Activated naive CD4-positive, alpha-beta T cell treated with Interleukin-2 at 50 U/mL for 16 hours (primary cell): ENCODE measurements at places on chromosomes 16 and 17.
A peak's percentile ranks its signal among the peaks of the same experiment; 100 is the strongest.

DNA sequence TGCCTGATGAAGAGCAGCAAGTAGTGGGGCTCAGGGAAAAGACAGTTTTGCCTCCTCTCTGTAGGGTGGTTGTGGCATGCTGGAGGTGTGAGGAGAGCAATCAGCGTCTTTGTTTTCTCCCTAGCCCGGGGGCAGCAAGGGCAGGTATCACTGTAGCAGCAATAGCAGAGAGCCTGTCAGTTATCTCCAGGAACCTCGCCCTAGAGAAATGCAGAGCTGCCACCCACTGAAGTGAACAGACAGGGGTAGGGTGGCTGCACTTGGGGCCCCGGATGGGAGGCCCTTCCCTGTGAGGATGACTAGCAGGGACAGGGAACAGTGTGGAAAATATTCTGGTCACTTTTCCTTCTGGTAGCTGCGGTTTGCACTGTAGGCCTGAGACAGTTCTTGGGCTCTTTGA lies 886.5 kb downstream of the CDH8 start:
- DNase-seq: no peak

- DNase-seq: no peak
Measured at GRCh38 chr17:35708951-35709350, 22.5 kb upstream of the RASL10B start.

DNA sequence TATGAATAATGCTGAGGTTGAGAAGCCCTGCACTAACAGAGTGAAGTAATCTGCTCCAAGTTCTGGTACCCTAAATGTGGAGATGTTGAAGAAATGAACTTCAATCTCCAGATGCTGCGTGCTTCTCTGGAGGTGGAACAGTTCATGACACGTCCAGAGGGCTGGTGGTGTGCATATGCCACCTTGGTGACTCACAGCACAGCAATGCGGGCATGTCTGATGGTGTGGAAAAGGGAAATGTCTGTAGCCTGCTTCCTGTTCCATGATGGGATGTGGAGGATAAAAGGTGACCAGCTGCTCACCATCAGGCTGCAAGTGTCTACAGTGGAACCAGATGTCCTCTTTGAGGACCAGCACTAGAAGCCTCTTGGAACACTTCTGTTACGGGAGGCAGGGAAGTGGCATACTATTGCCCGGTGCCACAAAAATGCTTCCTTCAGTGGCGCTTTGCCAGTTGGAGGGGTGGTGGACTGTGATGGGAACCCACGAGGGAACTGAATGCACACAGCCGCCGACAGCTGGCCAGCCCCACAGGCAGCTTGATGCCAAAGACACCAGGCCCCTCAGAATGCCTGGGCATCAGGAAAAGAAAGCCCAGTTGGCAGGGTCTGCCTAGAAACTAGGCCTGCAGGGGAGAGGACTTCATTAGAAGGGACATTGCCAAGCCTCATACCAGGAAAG lies 19.9 kb downstream of the SNX11 start:
- DNase-seq: no peak

DNA sequence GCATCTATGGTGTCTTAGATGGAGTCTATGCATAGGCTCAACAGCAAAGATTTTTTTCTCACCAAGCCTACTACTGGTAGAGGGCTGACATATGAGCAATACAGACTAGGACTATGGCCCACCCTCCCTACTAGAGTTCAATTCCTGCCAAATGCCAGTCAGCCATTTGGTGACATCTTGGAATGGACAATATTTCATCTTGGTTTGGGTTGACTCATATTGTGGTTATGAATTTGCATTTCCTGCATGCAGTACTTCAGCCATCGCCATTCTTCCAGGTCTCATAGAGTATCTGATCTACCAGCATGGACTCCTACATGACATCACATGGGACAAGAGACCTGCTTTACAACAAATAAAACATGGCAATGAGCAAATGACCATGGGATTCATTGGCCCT lies 778.1 kb upstream of the SOX9 start:
- DNase-seq: no peak

GRCh38 chr17:3980381-3981014 lies 16.3 kb upstream of the ATP2A3 start:
- no peak for DNase-seq

DNA sequence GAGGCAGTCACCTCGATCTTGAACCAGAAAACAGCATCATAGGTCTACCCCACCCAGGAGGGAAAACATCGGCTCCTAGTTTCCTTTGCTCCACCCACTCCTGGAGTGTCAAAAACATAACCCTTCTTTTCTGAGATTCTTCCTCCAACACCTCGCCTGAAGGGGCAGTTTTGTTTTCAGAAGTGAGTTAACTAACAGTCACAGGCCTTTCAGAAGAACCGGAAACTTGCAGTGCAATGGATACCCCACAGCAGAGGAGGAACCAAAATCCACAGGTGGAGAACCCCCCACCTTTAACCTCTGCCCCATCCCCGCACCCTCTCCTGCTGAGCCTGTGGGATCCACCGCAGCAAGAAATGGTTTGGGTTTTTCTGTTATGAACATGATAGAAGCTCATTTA lies 7.8 kb upstream of the TEX2 start:
- DNase-seq: no peak

GRCh38 chr16:84218176-84218823 lies 21.5 kb downstream of the KCNG4 start:
- no peak for DNase-seq

DNA sequence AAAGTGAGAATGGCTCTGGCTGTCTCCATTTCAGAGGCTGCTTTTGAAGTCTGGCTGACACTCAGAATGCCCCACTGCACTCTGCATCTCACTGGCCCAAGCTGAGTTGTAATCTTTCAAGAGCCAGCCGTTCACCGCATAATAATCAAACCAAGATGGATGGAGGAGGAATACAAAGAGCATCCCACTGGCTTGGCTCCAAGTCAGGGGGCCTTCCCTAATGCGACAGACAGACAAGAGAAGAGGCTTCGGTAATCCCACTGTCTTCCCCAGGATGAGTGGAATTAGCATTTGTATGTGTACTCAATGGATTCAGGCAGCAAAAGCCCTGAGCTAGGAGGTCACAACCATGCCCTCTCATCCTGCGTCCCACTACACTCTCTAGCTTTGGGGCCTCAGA lies 68.0 kb downstream of the CBLN1 start:
- no peak for DNase-seq

- peak; percentile 84 for DNase-seq
Measured at GRCh38 chr16:88785106-88785924, at the start of gene PIEZO1. Gene PIEZO1 (minus strand): TSS chr16:88785220. CDS start chr16:88784964, 256 bp downstream.

DNA sequence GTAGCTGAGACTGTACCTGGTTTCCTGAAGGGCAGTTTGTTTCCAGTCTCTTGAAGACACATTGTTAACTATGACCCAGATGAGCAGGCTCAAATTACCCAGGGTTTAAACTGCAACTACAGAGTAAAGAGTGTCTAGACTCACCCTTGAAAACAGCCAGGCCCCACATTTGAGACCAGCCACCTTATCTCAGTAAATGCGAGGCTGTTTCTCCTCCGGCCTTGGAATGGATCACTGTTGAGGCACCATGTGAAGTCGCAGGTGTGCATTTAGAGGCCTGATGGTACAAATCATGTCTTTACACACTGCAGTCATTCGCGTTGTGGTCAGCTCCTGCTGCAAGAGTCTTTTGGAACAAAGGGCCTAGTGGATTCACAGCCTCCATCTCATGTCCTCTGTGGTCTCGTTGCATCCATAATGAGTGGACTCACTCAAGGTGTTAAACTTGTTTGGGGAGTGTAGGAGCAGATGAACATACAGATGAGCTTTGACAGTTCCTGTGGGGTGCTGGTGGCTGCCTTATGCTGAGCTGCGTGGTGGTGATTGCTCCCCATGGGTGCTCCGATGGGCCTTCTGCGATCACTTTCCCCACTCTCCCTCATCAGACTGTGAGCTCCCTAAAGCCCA lies 18.5 kb upstream of the N4BP1 start:
- no peak for DNase-seq

DNA sequence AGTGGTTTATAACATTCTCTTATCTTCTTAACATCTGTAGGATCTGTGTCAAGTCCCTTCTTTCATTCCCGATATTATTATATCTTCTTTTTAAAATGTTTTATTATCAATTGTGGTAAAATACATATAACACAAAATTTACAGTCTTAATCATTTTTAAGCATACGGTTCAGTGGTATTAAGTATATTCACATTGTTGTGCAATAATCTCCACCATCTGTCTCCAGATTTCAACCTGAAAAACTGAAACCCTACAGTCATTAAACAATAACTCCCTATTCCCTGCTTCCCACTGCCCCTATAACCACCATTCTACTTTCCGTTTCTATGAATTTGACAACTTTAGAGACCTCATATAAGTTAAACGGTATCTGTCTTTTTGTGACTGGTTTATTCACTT lies 45.5 kb downstream of the CEP112 start:
- DNase-seq: no peak

- DNase-seq: no peak
Measured at GRCh38 chr17:3690094-3690715, 5.8 kb downstream of the P2RX5 start.

- DNase-seq: no peak
Measured at GRCh38 chr16:56686758-56687157, 4.5 kb downstream of the MT1X start.

- DNase-seq: no peak
Measured at GRCh38 chr17:38416840-38417209, 11.4 kb upstream of the ARHGAP23 start.
